ENCODE measurements at places on chromosomes 1 and 21.
A peak's percentile ranks its signal among the peaks of the same experiment; 100 is the strongest.

DNA sequence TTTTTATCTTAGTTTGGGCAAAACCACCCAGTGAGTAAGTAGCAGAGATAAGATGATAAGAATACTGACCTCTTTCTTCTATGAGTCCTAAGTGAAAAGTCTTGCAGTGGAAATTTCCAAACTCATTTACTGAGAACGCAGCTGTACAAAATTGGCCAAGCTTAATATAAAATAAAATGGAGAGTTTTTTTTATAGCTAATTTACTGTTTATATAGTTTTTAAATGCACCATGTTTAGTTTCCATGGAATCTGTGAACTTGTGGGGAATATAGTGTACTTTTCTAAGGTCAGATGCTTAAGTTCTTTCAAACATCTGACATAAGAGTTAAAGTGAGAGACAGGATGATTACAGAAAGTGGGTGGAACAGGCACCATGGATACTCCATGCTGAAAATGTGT lies 833.5 kb downstream of the ADGRL2 start:
- no peak for DNase-seq

GRCh38 chr1:43666608-43667007 lies 16.7 kb downstream of the KDM4A start:
- no peak for DNase-seq

DNA sequence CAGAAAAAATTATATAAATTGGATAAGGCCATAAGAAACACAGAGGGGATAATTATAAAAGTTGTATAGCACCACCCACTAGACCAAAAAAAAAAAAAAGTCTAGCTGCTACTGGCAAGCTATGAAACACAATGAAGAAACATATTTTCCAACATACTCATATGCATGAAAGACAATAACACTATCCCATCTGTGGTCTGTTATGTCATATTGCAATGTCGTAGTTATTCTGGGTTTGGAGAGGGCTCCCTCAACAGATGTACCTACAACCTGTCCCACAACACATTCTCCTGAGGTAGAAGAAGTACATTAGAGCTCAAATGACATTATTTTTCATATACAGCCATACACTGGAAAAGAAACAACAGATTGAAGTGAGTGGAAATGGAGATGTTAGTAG lies 517.6 kb upstream of the ADGRL4 start:
- no peak for DNase-seq

DNA sequence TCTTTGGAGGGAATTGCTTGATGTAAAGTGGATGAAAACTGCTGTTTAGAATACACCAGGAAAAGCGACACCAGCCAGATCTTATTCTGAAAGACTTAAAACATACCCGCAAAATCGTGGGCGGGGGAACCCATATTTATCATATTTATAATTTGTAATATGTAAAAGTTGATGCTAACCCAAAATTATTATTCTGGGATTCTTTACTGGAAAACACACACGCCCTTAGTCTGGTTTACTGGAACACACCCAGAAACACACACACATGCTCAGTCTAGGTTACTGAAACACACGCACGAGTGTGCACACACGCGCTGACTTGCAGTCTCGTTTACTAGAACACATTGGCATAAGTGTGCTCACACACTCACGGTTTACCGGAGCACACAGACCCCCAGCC lies 32.5 kb downstream of the ATP5PO start:
- DNase-seq, result no peak

DNA sequence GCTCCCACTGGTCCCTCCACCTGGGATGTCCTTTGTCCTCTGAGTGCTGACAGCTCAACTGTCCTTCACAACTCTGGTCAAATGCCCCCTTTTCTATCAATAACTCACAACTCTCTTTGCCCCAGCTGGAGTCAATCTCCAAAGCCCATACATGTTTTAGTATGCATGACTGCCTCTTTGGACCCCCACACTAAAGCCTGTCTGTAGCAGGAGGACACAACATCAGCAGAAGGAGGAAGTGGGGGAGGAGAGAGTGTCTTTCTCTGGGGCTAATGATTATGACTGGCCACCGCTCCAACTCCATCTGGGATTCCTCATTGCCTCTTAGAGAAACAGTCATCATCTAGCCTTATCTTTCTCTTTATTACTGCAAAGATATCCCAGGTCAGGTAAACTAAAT lies 186.6 kb upstream of the FGGY start:
- DNase-seq, result no peak

DNA sequence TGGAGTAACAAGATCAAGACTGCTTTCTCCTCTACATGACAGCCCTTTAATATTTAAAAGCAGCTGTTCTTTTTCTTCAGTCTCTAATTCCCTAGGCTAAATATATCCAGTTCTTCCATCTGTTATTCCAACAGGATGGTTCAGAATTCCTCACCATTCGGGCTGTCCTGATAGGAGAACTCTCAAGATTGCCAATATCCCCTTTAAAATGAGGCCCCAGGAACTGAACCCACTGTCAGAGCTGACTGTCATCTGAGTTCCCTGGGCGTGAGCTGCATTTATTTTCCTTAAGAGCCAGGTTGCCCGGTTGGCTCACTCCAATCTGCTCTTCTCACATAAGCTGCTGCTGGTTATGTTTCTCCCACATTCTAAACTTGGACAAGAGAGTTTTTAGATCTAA lies 177.6 kb downstream of the MIS18A start:
- DNase-seq, result no peak

GRCh38 chr1:10910681-10911489 lies 101.6 kb upstream of the TARDBP start:
- no peak for DNase-seq

GRCh38 chr1:224175617-224176016 lies 7.4 kb upstream of the DEGS1 start:
- no peak for DNase-seq

DNA sequence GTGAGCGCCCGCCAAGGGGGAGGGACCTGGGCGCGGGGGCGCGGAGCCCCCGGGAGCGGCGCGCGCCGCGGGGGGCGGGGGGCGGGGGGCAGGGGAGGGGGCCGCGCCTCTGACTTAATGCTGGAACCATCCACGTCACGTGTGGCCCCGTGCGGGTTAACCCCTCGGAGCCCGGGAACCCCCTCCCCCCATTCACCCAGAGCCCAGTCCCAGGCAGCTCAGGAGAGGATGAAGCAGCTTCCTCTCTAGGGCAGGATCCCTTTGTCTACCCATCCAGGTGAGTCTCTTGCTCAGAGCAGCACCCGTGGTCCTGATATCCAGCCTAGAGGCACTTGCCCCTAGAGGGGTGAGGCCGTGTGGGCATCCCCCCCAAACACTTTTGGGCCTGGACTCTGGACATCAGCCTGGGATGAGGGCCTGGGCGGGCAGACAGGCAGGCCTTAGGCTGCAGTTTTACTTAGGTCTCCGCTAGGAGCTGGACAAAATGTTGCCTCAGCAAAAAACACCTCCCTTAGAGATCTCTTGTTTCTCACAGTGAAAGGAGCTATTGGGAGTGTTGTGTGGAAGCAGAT lies at the start of gene ALX3:
ALX3 (minus strand) TSS at position 2 of the 572 bp plus-strand sequence. CDS start 60 bp downstream, outside the sequence.
- no peak for DNase-seq

DNA sequence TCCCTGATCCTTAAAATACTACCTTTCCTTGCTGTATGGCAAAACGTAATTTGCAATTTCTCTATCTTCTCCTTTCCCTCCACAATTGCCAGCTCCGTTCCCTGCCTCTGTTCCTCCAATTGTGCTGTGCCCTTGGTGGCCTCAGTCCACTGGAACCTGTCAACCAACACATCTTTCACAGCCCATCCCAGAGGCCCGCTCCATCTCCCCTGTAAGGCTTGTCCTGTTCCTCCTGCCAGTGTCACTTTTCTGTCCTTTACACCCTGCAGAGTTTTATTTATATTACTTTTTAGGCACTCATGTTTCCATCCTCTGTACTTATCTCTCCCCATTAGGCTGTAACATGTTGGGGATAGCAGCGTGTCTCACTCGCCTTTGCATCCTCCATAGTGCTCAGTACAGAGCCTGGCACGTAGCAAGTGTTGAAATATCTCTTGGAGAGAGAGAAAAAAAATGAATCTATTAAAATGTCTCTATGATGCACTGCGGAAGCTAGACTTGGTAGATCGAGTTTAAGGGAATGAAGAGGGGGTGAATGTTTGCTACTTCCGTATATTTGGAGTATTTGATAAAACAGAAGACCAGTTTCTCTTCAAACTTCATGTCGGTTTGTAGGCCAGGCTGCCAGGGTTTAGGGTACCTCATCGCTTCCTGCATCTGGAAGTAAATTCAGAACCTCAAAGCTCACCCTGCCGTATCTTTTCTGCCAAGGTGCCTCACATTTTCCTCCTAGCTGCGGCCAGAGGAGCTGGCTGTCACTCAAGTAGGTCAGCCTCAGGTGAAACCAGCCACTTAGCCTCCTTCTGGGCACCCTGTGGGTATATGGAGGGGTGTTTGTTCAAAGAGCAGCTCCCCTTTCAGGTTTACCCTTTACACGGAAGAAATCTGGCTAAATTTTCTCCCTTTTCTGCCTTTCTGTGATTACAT lies 303.8 kb downstream of the TM2D1 start:
- no peak for DNase-seq

DNA sequence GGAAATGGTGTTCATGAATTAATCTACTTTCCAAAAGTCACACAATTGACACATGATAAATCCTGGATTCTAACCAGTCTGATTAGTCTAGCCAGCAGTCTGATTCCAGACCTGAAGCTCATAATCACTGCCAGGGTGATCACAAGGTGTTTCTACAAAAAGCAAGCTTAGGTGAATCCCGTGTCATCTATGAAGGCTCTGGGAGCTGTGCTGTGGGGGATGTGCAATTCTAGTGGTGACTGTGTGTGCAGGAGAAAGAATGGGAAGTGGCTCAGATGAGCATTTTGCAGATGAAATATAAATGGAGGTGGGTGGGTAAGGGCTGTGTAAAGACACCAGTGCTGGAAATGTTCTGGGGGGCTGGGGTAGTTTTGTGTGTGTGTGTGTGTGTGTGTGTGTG lies 1.8 kb upstream of the NPPB start:
- DNase-seq, result no peak

GRCh38 chr1:238143038-238143437 lies 252.3 kb upstream of the ZP4 start:
- no peak for DNase-seq

GRCh38 chr1:226653311-226653921 lies 85.7 kb downstream of the ITPKB start:
- DNase-seq, result peak; percentile 64

GRCh38 chr1:214071469-214071868 lies 83.7 kb downstream of the PROX1 start:
- no peak for DNase-seq

DNA sequence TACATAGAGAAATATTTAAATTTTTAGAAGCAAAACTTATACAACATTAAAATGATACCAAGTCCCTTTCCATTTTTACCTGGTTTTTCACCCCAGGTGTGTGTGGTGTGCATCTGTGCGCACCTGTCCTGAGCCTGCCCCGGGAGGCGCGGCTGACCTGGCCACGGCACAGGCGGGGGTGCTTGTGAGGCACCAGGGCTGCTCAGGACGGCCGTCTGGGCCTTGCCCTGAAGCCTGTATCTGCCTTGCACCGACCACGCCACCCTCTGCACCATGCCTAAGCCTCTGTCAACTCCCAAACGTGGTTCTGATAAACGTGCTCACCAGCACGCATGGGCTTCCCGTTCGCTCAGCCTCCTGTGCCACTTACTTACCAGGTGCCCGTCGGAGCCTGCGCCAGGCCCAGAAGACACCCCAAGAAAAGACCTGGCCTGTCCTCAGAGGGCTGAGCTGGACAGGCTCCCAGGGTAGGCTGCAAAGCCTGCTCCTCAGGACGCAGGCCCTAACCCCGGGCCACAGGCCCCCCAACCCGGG lies 20.9 kb downstream of the PANK4 start:
- no peak for DNase-seq

DNA sequence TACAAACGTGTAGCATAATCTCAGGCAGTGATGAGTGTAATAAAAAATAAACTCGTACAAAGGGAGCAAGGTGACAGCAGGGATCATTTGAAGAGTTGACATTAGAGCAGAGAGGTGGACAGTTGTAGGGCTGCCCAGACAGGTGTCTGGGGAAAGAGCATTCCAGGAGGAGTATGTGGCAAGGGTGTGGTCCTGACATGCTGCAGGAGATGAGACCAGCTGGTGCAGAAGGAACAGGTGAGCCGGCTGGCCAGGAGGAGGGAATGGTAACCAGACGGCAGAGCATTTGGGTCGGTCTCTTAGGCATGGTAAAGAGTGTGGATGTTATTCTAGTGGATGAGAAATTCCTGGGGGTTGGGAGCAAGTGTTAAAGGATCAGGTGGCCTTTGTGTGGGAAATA lies 306.3 kb downstream of the LMX1A start:
- DNase-seq, result no peak
